ENCODE measurements at places on chromosomes 13 and 19.

DNA sequence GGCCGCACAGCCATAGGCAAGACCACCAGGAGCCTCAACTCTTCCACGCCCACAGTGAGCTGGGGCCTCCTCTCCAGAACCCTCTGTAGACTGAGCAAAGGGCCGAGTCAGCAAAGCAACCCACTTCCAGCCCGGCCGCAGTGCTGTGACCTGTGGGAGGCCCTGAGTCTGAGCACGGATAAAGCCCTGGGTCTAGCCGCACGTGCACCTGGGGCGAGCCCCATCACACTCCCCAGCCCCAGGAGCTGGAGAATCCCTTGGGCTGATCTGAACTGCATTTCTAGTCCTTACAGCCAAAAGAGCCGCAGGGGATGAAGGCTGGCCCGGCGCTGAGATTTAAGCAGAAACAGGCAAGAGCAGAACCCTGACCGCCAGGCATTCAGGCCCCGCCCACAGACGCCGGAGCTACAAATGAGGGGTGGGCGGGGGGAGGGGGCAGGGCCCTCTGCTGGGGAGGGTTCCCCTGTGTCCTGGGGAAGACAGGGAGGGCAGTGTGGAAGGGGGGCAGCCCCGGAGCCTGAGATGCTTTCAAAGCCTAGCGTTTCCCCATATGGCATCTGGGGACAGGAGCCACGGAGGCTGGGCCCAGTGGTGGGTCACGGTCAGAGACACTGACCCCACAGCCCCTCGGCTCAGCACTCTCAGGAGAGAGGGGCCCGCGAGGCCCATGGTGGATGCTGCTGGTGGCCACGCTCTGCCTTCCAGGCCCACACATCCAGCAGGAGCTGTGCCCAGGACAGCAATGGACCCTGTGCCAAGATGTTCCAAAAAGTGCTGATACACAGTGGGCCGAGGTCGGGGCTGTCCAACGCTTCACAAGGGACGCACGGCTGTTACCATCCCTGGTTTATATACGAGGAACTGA, 4.9 kb downstream of the TMEM259 start:
- peak overlapping the region; percentile 36 for H3K27ac ChIP-seq
- no peaks in the 10 kb centered on the region for H3K27me3 ChIP-seq
- peaks cover 2% of the 10 kb centered on the region for H3K36me3 ChIP-seq
- no peak for DNase-seq
- peaks cover 39% of the 10 kb centered on the region for H3K4me1 ChIP-seq
- H3K4me3 ChIP-seq, result no peak overlapping the region

- no peaks in the 10 kb centered on the region for H3K4me1 ChIP-seq
- no peaks in the 10 kb centered on the region for H3K36me3 ChIP-seq
- H3K27ac ChIP-seq, result no peak overlapping the region
- no peak overlapping the region for H3K4me3 ChIP-seq
- no peaks in the 10 kb centered on the region for H3K27me3 ChIP-seq
Measured at GRCh38 chr13:111945086-111945485, 121.9 kb upstream of the SOX1 start.

GRCh38 chr19:14118165-14119051, 846 bp upstream of the PRKACA start:
- H3K27ac ChIP-seq, result peak overlapping the region; percentile 54
- H3K4me1 ChIP-seq, result peaks cover 54% of the 10 kb centered on the region
- H3K4me3 ChIP-seq, result peak overlapping the region; percentile 56

- H3K4me1 ChIP-seq, result no peaks in the 10 kb centered on the region
- H3K36me3 ChIP-seq, result no peaks in the 10 kb centered on the region
- DNase-seq, result no peak
- H3K4me3 ChIP-seq, result no peak overlapping the region
- no peak overlapping the region for H3K27ac ChIP-seq
Measured at GRCh38 chr19:51292971-51293370, 18.5 kb upstream of the IGLON5 start.
